ENCODE measurements at places on chromosomes 11 and 22. TPM values are rescaled to one million over a fixed set of nuclear protein-coding genes. Genes with fewer than 3 reads are reported as not detected.
A peak's percentile ranks its signal among the peaks of the same experiment; 100 is the strongest.

Gene CENPM
- total RNA-seq = 0.52 TPM

DNA sequence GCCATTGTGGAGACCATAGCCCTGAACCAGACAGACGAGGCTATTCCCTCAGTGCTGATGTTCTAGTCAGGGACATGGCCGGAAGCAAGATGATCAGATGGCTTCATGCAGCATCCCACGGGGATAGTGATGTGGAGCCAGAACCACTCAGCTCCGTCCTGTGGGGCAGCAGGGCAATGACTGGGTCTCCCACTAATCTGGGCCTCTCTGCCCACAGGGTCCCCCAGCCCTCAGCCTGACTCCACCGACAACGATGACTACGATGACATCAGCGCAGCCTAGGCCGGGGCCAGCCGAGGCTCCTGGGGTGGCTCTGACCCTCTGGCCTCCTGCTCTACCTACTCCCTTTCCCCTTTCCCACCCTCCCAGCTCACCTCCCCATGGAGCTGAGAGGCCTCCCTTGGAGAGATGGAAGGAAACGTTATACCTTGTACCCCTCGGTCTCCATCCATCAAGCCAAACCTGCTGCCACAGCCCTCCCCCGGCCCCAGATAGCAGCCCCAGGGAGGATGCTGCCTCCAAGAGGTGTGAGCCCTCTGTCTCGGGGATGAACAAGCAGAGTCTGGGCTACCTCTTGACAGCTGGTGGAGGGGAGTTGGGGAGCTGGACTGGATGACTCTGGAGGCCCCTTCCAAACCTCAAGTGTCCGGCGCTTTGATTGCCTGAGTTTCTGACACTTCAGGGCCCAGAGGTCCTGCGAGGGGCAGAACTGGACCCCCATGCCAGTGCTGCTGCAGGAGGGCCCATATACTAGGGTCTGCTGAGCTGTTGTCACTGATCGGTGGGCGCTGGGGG lies 47.8 kb downstream of the CD6 start:
- DNase-seq = no peak

- no peak for DNase-seq
These were observed 5.4 kb downstream of the TNRC6B start for GRCh38 chr22:40183029-40183581.

GRCh38 chr22:24175160-24175808 lies 6.0 kb upstream of the SUSD2 start:
- DNase-seq = peak; percentile 92

GRCh38 chr11:47593934-47594855 lies at the start of gene C1QTNF4:
C1QTNF4 (minus strand) TSS chr11:47594411; CDS start chr11:47590810, 3,601 bp downstream.
- DNase-seq = no peak

Data from left ventricle myocardium superior (tissue), 1 donor.